AG08395 (cell line): ENCODE measurements at places on chromosomes 3 and 15.

DNA sequence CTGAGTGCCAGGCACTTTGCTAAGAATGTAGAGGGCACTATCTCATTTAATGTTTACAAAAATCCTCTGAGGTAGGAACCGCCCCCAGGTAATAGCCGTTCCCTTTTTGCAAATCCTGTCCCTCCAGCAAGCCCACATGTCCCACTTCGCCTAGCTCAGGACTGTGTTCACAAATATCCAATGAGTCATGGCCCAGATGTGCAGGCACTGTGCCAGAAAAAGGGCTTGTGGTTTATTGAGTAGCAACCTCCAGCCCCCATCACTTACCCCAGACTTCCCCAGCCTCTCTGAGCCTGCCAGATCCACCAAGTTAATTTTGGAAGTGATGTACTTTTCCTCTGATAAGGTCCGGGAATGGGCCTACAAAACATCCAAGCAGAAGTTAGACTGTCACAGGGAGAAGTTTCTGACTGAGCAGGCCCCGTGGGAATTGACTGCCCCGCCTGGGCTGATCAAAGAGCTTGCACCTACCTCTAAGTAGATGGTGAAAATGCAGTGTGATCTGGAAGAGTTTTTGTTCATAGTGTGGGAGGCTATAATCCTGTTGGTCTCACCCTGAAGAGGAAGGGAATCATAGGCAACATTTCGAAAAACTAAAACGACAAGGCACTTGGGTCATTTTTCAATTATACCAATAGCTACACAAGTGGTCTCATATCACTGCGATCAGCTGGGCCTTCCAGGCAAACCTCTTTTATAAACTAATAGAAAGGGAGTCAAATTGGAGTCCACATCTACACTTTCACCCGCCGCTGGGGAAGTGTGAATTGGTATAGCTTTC lies 15.7 kb downstream of the KIF9 start:
- peak; percentile 91 for DNase-seq

DNA sequence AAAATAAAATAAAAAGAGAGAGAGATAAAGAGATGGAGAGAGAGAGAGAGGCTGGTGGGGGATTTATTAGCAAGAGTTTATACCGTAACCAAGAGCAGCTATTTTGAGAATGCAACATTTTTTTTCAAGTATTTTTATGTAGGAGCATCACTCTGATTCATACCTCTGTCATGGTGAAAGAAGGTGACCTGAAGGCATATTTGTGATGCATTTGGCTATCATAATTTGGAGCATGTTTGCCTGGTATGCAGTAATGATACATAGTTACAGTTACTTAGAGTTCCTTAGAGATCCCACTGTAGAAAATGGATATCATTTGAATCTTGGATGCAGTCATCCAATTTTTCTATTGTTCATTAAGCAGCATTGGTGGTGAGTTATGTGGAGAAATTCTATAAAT lies 1472.4 kb downstream of the SI start:
- no peak for DNase-seq

GRCh38 chr3:10224794-10225665 lies 23.2 kb upstream of the TATDN2 start:
- DNase-seq = peak; percentile 85

DNA sequence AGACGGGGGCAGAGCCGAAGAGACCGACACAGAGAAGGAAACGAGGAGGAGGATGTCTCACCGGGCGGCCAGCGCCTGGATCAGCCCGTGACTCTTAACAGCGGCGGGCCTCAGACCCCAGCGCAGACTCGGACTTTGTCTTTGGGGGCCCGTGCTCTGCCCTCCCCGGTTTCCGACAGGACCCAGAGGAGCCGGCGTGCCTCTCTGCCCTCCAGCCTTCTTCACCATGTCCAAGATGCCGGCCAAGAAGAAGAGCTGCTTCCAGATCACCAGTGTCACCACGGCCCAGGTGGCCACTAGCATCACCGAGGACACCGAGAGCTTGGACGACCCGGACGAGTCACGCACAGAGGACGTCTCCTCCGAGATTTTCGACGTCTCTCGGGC lies 1.0 kb downstream of the TSC22D2 start:
- no peak for DNase-seq

- DNase-seq = no peak
Observed at GRCh38 chr3:195692781-195693427, 27.9 kb upstream of the MUC20 start.

- no peak for DNase-seq
Observed at GRCh38 chr3:122112754-122113153, 57.6 kb downstream of the CD86 start.

DNA sequence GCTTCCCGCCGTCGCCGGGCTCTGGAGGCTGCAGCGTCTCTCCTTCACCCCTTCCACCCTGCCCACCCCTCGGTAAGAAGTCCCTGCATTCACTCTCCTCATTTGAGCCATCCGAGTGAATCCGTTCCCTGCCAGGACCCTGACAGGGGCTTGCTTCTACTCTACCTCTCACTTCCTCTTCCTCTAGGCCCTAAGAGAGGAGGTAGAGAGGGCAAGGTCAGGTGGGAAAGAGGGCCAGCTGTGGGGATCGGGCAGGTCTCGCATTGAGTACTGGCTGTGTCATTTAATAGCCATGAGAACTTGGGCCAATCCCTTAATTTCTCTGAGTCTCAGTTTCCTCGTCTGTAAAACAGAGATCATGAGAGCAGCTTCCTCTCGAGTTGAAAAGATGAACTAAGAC lies 283.6 kb downstream of the UACA start:
- no peak for DNase-seq

DNA sequence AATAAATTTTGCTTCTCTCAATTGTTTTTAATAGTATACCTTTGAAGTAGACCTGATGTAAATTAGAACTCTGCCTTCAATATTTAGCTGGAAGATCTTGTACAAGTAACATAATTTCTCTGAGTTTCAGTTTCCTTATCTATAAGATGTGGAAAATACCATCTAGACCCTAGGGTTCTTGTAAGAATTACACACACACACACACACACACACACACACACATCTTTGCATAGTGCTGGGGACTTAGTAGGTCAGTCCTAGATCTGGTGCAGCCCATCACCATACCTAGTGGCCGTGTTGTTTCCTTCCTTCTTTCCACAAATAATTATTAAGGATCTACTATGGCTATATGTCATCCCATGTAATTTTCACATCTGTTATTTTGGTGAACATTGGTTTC lies 11.0 kb downstream of the TRAT1 start:
- no peak for DNase-seq

DNA sequence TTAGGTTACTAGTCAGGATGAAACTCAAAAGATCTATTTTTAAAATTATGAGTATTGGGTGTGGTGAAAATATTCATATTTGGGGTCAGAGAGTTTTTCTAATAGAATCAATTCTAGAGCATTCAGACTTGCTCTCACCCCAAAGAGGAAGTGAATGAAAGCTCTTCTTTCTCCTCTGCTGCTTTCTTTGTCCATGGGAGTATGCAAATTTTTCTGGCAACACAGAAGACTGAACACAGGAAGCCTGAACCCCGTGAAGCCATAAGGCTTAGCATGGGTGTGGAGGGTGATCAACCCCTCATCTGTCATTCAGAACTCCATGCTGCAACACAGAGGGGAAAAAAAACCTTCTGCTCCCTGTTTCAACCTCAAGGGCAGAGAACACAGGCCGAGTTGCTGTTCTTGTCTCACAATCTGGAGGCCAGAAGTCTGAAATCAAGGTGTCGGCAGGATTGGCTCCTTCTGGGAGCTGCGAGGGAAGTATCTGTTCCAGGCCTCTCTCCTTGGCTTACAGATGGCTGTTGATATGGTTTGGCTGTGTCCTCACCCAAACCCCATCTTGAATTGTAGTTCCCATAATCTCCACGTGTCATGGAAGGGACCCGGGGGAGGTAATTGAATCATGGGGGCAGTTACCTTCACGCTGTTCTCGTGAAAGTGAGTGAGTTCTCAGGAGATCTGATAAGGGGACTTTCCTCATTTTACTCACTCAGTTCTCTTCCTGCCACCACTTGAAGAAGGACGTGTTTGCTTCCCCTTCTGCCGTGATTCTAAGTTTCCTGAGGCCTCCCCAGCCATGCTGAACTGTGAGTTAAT lies 33.7 kb upstream of the CD47 start:
- DNase-seq = no peak

GRCh38 chr3:16198427-16198826 lies 23.9 kb downstream of the GALNT15 start:
- DNase-seq = no peak

DNA sequence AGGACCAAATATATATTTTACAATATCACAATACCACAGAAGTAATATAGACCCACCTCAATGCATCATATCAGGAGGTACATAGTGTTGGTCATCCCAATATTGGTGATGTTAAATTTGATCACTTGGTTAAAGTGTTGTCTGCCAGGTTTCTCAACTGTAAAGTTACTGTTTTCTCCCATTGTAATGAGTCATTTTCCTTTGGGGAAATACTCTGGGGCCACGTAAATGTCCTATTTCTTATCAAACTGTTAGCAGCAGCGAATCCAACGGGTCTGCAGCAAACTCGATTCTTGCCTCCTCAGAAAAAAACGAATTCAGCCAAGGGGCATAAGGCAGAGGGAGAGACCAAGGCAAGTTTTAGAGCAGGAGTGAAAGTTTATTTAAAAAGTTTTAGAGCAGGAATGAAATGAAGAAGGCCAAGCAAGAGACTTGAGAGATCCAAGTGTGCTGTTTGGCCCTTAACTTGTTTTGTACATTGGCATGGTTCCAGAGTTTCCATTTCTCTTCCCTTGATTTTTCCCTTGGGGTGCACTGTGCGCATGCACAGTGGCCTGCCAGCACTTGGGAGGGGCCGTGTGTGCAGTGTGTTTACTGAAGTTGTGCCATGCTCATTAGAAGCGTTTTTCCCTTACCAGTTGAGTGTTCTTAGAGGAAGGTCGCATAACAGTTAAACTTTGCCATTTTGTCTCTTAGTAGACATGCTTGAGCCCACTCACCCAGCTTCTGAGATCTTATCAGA lies 512.5 kb downstream of the AGBL1 start:
- DNase-seq = no peak

- DNase-seq = no peak
Observed at GRCh38 chr3:191696348-191696747, 235.4 kb downstream of the PYDC2 start.

DNA sequence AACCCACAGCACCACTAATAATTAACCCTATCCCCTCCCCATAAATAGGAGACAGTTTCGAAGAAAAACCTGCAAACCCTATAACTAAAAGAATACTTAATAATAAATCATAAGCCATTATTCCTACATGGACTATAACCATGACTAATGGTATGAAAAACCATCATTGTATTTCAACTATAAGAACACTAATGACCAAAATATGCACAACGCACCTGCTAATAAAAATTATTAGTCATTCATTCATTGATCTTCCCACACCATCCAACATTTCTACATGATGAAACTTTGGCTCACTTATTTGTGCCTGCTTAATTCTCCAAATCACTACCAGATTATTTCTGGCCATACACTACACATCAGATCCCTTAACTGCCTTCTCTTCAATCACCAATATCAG lies 16.6 kb downstream of the AQP9 start:
- no peak for DNase-seq

DNA sequence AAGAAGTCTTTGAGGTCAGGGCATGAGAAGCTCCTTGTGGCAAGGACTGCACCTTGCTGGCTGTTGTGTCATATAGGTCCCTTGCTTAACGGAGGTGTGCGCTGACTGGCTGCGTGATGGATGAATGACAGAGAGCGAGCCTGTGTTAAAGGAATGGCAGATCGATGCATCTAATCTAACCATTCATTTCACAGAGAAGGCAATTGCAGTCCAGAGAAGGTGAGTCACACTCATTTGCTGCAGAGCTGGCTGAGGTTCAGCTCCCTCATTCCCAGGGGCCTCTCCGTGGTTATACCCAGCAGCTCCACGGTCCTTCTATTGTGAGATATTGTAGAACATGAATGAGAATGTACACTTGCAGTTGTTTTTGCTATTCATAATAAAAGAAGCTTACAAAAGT lies 289.3 kb downstream of the EPHB1 start:
- DNase-seq = peak; percentile 67

GRCh38 chr3:86087160-86087871 lies 903.6 kb downstream of the VGLL3 start:
- no peak for DNase-seq

DNA sequence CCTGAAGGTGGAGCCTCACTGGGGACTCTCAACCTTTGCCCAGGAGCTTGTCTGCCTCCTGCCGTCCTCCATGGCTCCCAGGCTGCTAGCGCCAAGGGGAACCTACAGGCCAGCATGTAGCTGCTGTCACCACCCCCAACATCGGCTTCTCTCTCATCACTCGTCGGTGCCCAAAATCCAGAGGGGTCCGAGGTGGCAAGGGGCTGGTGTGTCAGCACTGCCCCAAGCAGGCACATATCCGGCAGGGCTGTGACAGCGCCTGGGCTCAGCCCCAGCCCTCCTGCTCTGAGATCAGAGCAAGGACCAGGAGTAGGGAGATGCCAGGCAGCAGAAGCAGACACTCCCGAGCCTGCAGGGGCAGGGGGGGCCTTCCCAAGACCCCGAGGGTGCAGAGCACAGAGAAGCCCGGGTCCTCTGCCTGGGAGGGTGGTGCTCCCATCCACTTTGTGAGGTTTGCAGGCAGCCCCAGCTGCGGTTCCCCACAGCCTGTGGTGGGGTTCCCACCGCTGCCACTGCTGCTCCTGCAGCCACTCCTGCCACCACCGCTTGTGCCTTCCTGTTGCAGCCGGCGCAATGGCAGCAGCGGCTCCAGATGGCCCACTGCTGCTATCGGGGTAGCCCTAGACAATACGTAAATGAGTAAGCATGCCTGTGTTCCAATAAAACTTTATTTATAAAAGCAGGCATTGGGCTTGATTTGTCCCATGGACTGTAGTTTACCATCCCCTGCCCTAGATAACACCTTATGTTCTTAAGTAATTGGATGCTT lies 451.0 kb downstream of the EPHA6 start:
- DNase-seq = no peak

DNA sequence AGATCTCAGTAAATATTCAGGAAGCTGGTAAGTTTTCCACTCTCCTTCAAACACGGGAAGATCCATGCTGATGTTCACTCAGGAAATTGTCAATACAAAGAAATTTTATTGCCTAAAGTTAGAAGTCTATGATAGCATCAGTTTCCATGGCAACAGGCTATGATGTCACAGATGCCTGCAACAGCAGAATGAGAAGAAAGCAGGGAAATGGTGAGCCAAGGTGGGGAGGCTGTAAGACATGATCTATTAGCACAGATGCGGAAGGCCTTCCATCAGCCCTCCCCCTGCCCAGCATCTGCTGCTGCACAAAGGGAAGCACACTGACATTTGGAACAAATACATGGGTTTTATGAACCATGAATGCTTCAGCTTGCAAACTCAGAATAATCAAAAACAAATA lies 28.6 kb downstream of the EPHB1 start:
- DNase-seq = no peak
